T-cell (primary cell): ENCODE measurements at places on chromosomes 5 and 9. TPM values are rescaled to one million over a fixed set of nuclear protein-coding genes. Genes with fewer than 3 reads are reported as not detected.

ZDHHC11 gene
- total RNA-seq, result 13.0 TPM

LCN2 gene
- not detected for total RNA-seq

LCN9 gene
- not detected for total RNA-seq

DNA sequence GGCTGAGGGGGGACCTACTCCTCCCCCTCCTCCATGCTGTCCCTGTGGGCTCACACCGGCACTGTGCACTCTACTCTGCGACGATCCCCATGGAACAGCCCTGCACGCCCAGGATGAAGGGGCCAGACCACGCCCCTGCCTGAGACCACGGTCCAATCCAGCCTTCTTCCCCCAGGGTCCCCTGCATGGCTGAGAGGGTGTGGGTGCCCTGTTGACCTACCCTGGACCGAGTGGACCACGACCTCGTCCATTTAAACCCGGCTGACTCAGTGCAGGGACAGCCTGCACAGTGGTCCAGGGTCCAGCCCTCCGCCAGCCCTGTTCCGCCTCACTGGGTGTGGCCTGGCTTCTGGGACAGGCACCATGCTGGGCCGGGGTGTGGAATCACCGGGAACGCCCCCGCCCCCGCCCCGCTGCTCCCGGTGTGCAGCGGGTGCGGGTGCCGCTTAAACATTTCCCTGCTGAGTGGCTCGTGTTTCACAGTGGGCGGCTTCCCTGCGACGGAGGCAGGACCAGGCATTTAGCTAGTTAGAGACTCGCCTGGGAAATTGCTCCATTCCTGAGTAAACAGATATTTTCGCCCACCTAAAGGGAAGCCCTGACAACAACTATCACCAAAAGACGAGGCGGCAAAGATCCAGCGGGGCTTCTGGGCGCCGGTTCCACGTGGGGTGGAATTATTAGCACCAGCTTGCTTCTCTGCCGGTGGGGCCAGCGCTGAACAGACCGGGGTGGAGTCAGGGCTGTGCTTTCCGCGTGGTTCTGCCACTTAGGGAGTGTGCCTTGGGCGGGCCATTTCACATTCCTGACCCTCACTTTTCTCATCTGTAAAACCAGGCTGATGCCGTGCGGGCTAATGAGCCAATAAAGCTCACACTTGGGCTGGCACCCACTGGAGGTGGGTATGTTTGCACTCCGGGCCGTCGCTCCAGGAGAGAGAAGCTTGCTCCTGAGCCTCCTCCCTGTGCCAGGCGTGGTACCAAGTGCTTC lies 22.6 kb downstream of the DBH start:
- H3K27ac ChIP-seq, result no peak overlapping the region
- no peaks in the 10 kb centered on the region for H3K27me3 ChIP-seq
- no peak for DNase-seq
- no peaks in the 10 kb centered on the region for H3K36me3 ChIP-seq
- H3K4me3 ChIP-seq, result no peak overlapping the region

GRCh38 chr5:10505517-10506095 lies 58.3 kb upstream of the ANKRD33B start:
- no peaks in the 10 kb centered on the region for H3K36me3 ChIP-seq
- DNase-seq, result no peak
- no peak overlapping the region for H3K4me3 ChIP-seq
- H3K4me1 ChIP-seq, result no peaks in the 10 kb centered on the region
- H3K27ac ChIP-seq, result no peak overlapping the region

- H3K27ac ChIP-seq, result no peak overlapping the region
- DNase-seq, result no peak
- H3K36me3 ChIP-seq, result no peaks in the 10 kb centered on the region
- no peak overlapping the region for H3K4me3 ChIP-seq
Measured at GRCh38 chr9:23622396-23622795, 203.6 kb downstream of the ELAVL2 start.

- no peak overlapping the region for H3K27ac ChIP-seq
- H3K4me1 ChIP-seq, result no peaks in the 10 kb centered on the region
- no peaks in the 10 kb centered on the region for H3K27me3 ChIP-seq
Measured at GRCh38 chr9:16312116-16312515, 558.4 kb downstream of the BNC2 start.

- H3K27me3 ChIP-seq, result no peaks in the 10 kb centered on the region
- H3K27ac ChIP-seq, result no peak overlapping the region
- no peak for DNase-seq
Measured at GRCh38 chr9:37337301-37337890, 85.1 kb upstream of the GRHPR start.

DNA sequence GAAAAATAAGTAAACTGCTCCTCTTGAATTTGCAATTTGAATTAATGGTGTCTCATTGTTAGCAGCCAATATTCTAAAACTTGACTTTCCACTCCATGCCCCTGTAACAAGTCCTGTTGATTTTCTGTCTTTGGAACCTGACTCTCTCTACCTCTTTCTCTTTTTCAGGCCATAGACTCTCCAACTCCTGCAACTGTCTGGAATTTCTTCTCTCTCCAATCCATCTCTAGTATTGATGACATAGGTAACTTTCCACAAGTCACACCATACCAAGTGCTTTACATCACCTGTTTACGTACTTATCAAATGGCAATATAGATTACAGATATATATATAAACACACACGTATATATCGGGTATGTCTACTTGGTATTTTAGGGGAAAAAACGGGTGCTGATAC lies 923 bp downstream of the C5orf34 start:
- no peaks in the 10 kb centered on the region for H3K36me3 ChIP-seq
- H3K27ac ChIP-seq, result peak overlapping the region; percentile 85
- H3K27me3 ChIP-seq, result no peaks in the 10 kb centered on the region
- H3K4me1 ChIP-seq, result peaks cover 17% of the 10 kb centered on the region
- no peak for DNase-seq

DNA sequence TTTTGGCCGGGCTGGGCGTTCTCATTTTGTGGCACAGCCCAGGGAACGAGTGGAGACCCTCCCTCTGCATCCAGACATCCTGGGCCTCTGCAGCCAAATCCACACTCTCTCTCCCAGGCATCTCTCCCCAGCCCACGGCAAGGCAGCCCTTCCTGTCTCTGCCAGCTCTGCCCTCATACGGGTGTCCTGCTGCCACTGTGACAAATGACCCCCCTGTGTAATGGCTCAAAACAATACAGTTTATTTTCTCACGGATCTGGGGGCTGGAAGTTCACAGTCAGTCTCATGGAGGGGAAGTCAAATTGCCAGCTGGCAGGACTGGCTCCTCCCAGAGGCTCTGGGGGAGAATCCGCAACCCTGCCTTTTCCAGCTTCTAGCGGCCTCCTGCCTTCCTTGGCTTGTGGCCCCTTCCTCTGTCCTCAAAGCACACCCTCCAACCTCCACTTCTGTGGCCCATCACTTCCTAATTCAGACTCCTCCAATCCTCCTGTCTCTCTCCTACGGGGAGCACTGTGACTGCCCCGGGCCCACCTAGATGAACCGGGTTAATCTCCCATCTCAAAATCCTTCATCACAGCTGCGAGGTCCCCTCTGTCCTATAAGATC lies 70.2 kb upstream of the COL5A1 start:
- DNase-seq, result no peak
- H3K4me3 ChIP-seq, result no peak overlapping the region
- H3K27me3 ChIP-seq, result no peaks in the 10 kb centered on the region
- no peaks in the 10 kb centered on the region for H3K4me1 ChIP-seq
- H3K27ac ChIP-seq, result no peak overlapping the region

GRCh38 chr9:98275159-98275558 lies 19.7 kb upstream of the TBC1D2 start:
- H3K27me3 ChIP-seq, result no peaks in the 10 kb centered on the region
- no peaks in the 10 kb centered on the region for H3K4me1 ChIP-seq
- no peaks in the 10 kb centered on the region for H3K36me3 ChIP-seq

DNA sequence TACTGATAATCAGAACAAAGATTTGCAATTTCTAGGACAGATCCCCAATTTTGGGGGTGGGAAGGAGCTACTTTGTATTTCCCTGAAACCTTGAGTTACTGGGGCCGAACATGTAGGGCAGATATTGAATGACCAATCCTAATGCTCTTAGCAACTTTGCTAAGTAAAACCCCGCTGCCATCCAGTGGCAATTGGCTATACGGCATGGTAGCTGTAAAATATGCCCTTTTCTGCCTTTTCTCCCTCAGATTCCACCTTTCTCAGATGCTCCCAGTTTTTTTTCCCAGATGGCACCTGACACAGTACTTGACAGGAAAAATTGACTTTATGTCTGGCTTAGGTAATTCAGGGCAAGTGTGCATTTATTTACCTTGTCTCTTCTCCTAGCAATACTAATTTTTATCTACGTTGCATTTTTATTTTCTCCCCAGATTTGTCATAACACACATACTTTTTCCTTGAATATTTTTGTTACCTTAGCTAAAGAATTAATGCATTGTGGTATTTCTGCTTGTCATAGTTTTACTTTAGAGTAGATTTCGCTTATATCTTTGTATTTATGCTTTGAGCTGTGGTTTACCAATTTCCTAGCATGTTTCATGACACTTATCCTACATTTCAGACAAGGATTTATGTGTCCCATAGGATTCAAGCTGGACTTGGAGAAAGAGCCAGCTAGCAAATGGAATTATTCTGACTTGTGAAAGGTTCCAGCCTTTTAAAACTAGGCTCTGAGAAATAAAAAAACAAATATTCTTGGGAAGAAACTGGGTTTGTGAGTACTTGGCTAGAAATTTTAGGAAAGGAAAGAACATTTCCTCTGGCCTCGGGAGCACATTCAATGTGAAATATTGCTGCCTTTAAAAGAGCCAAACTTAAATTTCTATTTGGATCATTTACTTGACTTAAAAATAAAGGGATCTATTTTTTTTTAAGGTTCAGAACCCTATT lies 37.4 kb downstream of the PIK3R1 start:
- no peaks in the 10 kb centered on the region for H3K27me3 ChIP-seq
- H3K4me3 ChIP-seq, result no peak overlapping the region
- H3K27ac ChIP-seq, result peak overlapping the region; percentile 58
- peaks cover 2% of the 10 kb centered on the region for H3K36me3 ChIP-seq
- H3K4me1 ChIP-seq, result peaks cover 48% of the 10 kb centered on the region

DNA sequence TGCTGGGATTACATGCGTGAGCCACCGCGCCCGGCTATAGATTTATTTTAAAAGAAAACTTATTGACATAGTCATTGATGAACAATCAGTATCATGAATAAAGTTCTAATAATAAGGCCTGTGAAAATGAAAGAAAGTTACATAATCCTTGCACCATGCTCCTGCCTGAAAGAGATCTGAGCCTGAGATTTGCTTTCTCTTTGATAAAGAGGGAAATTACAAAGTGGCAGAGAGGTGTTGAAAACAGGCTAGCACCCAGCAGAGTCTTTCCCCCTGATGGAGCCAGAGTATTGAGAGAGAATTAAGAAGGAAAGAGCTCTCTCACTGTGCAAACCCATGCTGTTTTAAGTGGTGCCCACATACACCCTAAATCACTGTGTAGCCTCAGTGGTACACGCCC lies 37.2 kb downstream of the SLC6A7 start:
- no peaks in the 10 kb centered on the region for H3K4me1 ChIP-seq
- H3K4me3 ChIP-seq, result no peak overlapping the region
- no peak for DNase-seq
- peaks cover 8% of the 10 kb centered on the region for H3K27me3 ChIP-seq
- no peaks in the 10 kb centered on the region for H3K36me3 ChIP-seq

DNA sequence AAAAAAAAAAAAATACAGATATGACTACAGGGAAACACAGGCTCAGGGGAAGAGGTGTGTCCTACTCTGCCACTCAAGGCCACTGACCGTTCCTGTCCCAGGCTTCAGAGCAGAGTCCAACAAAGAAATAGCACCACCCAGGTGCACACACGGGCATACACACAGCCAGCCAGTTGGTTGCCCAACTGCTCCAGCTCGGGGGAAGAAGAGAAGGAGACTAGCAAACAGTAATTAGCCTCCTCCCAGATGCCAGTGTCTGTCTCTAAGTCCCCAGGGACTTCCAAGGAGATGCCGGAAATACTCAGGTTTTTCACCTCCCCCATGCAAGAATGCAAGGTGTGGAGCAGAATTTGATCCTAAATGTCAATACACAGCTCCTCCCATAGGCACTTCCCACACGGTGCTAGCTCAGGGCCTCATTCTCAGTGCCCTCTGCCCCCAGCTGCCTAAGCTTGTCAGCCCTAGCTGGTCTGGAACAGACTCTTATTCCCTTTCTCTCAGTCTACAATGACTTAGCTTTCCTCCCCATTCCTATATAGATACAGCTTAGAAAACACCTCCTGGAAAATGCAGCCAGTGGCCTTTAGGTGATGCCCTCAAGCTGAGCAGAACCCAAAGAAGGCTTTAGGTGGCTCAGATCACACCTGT lies 1.7 kb downstream of the MYORG start:
- no peak for DNase-seq
- no peak overlapping the region for H3K4me3 ChIP-seq
- H3K27ac ChIP-seq, result no peak overlapping the region
- peaks cover 5% of the 10 kb centered on the region for H3K4me1 ChIP-seq
- H3K27me3 ChIP-seq, result no peaks in the 10 kb centered on the region

GRCh38 chr5:14178091-14178490 lies 34.9 kb downstream of the TRIO start:
- peaks cover 16% of the 10 kb centered on the region for H3K27me3 ChIP-seq
- H3K4me3 ChIP-seq, result no peak overlapping the region
- no peak overlapping the region for H3K27ac ChIP-seq
- H3K4me1 ChIP-seq, result peaks cover 4% of the 10 kb centered on the region
- no peak for DNase-seq

DNA sequence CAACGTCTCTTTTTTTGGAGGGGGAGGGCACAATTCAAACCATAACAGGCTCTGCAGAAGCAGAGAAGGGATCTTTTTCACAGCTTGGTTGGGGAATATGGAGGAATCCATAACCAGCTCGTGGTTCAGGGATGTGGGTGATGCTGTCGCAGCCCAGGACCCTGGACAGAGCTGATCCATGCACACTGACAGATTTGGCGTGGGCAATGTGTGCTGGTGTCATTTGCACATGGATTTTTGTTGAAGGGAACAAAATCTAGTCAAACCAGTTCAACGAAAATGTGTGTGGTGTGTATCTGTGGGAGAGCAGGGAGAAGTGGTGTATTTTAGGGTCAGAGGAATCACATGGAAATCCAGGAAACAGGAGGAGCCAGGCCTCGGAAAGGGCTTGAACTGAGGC lies 4.2 kb downstream of the DOCK2 start:
- H3K4me3 ChIP-seq, result no peak overlapping the region
- peaks cover 15% of the 10 kb centered on the region for H3K36me3 ChIP-seq
- no peak for DNase-seq
- H3K4me1 ChIP-seq, result peaks cover 48% of the 10 kb centered on the region

GRCh38 chr5:1874348-1874747 lies 8.4 kb downstream of the IRX4 start:
- no peaks in the 10 kb centered on the region for H3K4me1 ChIP-seq
- H3K27ac ChIP-seq, result no peak overlapping the region
- DNase-seq, result no peak
- H3K4me3 ChIP-seq, result no peak overlapping the region
- H3K36me3 ChIP-seq, result no peaks in the 10 kb centered on the region
